CD4-positive, alpha-beta T cell treated with Interleukin-21 for 1 hour (primary cell): ENCODE measurements at places on chromosomes 12 and 14.

DNA sequence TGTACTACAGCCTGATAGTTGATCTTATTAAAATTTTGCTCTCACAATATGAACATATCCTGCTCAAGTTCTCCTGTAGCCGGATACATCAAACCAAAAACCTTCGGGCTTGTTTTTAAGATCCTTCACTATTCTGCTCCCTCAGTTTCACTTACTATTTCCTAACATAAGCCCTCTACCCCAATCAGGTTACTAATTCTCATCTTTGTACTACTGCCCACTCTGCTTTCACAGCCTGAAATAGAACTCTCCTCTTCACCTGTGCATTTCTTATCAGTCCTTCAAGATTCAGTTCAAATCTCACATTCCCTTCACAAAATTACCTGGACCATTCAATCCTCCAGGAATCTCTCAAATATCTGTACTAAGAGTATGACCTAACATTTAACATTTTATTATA, 14.2 kb downstream of the PAWR start:
- DNase-seq, result no peak

- no peak for DNase-seq
Observed at GRCh38 chr12:69105101-69105962, 134.0 kb upstream of the CPSF6 start.

- no peak for DNase-seq
Observed at GRCh38 chr12:79885911-79886490, 48.9 kb downstream of the PPP1R12A start.

DNA sequence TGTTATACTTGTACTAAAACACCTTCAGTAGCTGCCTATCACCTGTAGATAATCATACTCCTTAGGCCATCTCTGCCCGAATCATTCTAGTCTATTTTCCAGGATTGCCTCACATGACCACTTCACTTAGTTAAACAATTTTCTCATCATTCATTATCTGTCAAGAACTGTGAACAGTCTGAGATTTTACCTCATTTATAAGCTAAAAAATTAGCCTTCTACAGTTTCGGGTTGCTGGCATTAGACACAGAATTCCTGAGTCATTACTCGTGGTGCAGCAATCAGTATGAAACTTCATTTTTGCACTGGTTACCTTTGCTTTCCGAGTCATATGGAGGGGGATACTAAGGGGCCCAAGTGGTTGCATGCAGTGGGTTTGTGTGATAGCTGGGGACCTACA, 57.6 kb upstream of the OTOGL start:
- DNase-seq, result no peak

GRCh38 chr12:102120886-102121285, 903 bp downstream of the PARPBP start:
- DNase-seq, result no peak
